ENCODE measurements at places on chromosomes 1 and 21.
A peak's percentile ranks its signal among the peaks of the same experiment; 100 is the strongest.

GRCh38 chr21:38853421-38853919 lies 47.7 kb downstream of the ETS2 start:
- peak; percentile 70 for DNase-seq

DNA sequence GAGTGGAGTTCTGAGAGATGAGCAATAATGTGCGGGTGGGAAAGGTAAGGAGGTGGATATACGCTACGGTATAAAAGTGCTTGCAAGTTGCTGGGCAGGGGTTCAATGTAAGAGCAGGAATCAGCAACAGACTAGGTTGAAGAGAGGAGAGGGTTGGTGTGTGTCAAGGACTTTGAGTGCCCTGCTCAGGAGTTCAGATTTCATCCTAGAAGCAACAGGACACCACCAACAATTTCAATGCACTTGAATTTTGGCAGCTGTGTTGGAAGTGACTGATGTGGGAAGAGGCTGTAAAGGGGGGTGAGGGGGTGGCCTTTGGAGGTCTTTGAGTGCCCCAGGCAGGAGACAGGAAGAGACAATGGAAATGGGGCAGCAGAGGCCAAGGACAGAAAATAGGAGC lies 57.3 kb downstream of the RHOU start:
- no peak for DNase-seq

GRCh38 chr1:24775916-24776315 lies 30.7 kb downstream of the CLIC4 start:
- no peak for DNase-seq

GRCh38 chr1:205826016-205826806 lies 13.2 kb upstream of the SLC41A1 start:
- no peak for DNase-seq

DNA sequence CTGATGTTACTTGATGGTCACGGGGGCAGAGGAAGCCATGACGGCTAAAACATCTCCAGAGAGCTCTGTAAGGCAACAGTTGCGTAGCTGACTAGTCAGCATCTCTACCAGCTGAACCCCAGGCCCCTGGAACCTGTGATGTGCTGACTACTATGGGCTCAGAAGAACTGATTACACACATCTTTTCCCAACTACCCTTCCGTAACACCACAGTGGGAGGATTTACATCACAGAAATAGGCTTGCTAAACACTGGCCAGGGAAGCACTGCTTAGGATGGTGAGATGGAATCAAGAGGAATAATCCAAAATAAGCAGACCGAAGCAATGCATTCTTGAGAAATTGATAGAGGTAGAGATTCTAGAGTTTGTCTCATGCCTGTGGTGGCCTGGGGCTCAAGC lies 122.5 kb downstream of the SMYD2 start:
- no peak for DNase-seq

Data from T1000 (cell line).